ENCODE measurements at places on chromosomes 1 and 21.

DNA sequence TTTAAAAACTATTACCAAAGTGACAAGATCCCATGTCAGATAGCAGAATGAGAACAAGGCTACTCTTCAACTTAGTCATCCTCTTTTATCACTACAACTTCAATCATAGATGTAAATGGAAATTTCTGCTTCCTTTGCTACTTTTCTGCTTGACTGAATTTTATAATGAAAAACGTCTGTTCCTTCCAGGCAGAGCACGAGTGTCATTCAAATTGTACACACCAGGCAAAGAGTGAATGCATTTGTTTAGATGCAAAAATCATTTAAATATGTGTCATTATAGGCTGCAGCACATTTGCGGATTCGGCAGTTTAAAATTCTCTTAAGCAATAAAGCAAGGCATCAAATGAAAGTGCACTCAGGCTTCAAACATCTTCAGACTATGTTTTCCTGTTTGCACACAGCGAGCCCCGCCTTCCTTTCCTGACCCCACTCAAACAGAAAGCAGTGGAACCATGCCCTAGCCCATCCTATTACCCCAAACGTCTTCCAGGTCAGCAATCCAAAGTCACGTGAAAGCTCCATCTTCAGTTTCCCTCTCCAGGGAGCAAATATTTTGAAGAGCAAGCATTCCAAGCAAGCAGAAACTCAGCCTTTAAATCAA lies 99.6 kb downstream of the APP start:
- no peak for DNase-seq

DNA sequence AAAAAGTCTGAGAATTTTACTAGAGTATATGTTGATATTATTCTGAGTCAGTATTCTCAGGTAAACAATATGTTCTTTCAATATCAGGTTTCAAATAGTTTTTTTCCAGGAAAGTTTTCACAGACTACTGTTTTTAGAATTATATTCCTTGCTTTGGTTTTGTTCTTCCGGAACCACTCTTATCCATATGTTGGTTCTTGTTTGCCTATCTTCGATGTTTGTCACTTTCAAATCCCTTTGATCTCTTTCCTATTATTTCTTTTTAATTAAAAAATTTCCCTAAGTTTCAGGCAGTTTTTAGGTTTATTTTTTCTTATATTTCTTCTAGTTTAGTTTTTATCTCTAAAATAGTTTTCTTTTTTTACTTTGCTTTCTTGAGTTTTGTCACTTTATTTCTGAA lies 20.9 kb downstream of the NOS1AP start:
- no peak for DNase-seq

DNA sequence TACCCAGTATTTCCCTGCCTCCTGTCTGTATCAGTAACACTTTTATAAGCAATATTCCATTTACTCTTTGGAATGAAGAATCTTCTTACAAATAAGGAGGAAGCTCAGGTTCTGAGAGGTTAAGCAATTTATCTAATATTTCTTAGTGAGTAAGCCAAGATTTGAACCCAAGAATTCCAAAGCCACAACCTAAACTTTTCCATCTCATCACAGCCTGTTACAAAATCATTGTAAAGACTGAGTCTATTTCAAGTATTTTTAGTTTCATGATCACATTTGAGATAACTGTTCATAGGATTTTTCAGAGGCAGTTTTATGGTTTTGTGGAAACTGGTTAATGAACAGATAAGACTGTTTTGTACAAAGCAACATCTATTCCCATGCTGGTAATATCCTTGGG lies 29.8 kb upstream of the HHAT start:
- no peak for DNase-seq

GRCh38 chr1:184218458-184219075 lies 167.0 kb downstream of the TSEN15 start:
- DNase-seq = no peak

DNA sequence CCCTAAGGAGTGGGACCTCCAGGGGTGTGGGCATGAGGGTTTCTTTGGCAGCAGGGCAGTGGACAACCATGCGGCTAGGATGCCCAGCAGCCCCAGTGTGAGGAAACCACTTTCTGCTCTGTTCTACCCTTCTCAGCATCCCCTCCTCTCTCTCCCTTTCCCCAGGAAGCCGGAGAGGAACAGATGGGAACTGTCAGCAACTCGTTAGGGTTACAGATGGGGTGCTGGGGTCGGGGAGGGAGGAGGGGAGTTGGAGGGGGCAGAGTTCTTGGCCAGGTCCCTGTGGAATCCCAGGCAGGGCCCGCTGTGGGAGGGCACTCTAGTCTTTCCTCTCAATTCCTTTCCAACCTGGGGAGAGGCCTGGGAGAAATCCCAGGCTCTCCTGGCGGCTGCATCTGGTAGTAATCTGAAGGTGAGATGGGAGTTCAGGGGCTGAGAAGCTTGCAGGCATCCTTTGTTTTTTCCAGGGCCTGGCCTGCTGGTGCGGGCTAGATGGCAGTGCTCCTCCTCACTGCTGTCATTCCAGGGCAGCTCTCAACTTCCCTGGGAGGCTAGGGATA lies 93.9 kb upstream of the CSF3R start:
- no peak for DNase-seq

GRCh38 chr1:37107153-37107907 lies 73.0 kb upstream of the GRIK3 start:
- no peak for DNase-seq

DNA sequence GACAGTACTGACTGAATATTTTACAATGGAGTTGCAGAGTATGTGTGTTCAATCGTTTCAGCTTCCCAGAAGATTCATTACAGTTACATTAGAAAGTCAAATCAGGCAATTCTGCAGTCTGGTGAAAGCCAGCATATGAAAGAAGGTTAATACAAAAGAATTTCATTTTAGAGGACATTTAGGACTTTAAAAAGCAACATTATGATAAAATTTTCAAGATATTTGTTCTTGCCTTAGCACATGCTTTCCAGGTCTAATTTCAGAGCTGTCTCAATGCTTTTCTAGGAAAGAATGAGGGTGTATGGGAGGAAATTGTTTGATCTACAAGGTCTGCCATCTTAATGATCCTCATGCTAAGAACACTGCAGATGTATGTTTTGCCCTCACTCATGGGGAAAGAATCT lies 63.2 kb downstream of the RERE start:
- DNase-seq = no peak

DNA sequence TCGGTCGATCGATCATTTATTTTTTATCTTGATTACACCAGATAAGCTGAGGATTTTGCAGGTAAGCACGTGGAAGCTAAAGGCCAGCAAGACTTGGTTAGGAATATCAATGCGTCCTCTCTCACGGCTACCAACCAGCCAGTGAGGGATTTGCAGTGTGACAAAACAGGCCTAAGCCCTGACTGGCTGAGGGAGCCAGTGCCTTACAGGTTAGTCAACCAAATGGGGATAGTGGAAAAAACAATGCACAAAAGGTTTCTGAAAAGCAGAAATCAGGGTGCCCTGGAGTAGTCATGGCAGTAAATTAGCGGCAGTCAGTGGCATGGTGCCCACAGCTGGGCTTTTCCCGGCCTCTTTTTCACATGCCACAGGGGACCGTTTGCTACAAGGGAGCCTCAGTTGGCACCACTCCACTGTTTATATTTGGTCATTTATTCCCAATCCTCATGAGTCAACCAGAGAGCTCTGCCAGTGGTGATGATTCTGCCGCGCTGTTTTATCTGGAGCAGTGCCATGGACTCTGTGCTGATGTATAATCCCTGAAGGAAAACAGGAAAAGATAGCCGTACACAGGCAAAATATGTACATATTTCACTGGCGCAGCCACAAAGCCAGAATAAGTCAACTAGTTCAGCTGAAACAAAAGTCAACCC lies 167.6 kb downstream of the RHOU start:
- no peak for DNase-seq

DNA sequence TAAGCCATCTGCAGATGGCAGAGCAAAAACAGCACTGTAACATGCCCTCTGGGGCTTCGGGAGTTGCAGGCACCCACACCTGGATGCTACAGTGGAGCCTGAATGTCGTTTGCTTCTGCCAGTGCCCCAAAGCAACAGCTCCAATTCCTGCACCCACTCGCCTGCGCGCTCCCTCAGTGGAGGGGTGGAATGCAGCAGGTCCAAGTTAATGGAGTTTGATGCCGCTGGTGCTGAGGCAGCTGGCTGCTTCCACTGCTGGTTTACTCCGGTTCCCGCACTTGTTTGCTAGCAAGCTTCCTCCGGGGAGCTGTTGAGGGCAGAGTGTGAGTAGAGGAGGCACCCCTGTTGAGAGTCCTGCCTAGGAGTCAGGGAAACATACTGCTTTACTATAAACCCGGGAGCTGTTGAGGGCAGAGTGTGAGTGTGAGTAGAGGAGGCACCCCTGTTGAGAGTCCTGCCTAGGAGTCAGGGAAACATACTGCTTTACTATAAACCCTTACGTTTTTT lies 584.0 kb upstream of the TMPRSS15 start:
- DNase-seq = no peak
